Hippocampal formation (tissue), 2 donors: ENCODE measurements at places on chromosomes 2 and 18.

- no peak for DNase-seq
Measured at GRCh38 chr18:53234610-53235009, 894.6 kb downstream of the DCC start.

DNA sequence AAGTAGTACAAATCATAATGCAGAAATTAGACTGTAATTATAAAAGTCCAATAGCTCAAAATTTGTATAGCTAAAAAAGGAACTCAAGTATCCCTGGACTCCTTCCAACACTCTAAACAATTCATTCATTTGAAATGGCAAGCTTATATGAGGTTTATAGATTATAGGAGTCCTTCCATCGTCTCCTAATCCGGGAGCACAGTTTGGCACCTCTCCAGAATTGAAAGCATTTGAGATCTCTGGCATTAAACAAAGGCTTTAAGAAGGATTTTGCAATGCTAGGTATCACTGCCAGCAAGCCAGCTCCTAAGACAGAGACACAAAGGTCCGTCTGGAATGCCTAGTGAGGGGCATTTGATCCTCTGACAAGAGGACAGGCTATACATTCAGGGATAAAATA, 90.9 kb downstream of the ACVR1 start:
- DNase-seq = no peak

DNA sequence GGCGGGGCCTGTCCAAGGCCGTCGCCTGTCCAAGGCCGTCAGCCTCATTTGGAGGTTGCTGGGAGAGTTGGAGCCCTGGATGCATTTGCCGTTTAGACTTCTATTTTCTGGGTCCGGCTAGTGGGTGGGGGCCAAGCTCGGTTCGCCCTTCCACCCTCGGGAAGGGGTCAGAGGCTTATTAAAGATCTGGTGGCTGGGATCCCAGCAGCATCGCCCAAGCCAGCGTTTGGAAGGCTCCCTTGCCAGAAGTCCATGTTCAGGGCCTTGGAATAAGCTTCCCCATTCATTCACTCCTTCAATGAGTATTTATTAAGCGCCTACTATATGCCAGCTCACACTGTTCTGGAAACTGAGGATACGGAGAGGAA, 516 bp upstream of the DOCK10 start:
- DNase-seq = no peak

DNA sequence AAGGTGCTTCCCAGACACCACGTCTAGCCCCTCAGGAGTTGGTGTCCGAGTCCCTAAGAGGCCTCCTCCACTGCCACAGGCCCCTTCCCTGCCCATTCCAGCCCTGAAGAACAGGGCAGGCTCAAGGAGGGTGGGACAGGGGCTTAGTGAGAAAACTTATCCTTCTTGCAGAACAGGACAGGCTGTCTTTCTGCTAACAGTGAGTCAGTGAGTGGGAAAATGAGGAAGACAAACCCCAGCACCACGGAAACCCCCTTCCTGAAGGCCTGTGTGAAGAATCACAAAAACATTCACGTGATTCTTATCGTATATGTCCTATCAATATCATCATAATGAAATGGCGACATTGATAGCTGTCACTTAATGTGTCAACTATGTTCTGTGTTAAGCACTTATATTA, 9.8 kb downstream of the FZD7 start:
- DNase-seq = no peak

- DNase-seq = no peak
Measured at GRCh38 chr2:18500333-18500732, 60.1 kb downstream of the RDH14 start.

DNA sequence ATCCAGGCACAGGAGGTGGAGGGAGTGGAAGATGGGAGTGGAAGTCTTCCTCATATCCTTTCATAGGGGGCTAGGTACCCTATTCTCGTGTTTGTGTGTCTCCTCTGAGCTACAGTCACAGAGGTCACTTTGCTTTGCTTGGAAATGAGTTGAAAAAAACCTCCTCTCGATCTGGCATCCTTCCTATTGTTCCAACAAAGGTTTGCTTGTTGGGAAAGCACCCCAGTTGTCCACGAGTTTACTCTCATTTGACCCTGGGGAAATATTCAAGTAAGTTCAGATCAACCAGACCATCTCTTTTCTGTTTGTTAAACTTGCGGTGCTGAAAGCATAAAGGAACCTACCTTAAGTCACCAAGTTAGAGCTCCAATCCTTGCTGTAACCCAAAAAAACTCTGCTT, 59.3 kb downstream of the ARHGEF33 start:
- DNase-seq = no peak

DNA sequence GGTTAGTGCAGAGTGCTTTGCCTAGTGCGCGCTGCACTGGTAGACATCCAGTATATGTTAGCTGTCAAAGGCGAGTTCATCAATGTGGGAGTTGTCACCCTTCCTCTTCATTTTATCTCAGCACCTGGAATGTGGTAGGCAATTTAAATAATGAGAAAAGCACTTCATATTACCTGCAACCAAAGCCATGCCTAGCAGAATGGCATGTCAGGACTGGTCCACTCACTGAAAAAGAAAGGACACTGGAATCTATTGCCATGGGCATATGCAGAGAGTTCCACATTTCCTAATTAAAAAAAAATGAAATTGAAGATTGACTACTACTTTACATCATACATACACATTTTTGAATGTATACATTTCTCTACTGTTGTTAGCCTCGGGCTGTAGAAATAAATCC, 139.6 kb downstream of the PAX3 start:
- DNase-seq = no peak

GRCh38 chr18:59704146-59704545, 6.9 kb upstream of the CCBE1 start:
- no peak for DNase-seq

GRCh38 chr18:62242955-62243354, 55.9 kb downstream of the RELCH start:
- no peak for DNase-seq

- no peak for DNase-seq
Measured at GRCh38 chr2:105933906-105934305, 189.2 kb downstream of the NCK2 start.

DNA sequence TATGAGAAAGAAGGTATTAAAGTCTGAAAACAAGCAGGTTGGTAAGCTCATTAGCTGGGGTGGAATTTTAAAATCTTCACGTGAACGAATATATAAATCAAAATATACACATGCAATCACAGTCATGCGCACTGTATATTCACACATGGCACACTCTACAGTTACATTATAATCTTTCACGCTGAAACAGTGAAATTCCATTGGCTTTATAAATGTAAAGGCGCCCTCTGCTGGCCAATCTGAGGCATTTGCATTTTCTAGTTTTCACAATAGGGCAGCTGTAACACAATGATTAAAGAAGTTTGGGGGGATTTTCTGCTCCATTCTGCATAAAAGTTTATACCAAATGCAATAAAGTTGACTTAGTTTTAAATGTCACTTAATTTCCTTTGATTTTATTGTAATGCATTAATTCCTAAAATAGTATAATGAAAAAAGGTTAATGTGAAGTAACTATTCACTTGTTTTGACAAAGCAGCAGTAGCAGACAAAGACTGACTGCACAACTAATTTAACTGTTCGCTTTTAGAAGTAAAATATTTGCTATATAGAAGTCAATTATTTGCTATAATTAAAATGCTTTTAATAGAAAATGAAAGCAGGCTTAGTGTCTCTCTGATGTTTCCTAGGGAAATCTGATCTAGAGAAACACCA, 17.2 kb downstream of the IFIH1 start:
- peak; percentile 78 for DNase-seq

DNA sequence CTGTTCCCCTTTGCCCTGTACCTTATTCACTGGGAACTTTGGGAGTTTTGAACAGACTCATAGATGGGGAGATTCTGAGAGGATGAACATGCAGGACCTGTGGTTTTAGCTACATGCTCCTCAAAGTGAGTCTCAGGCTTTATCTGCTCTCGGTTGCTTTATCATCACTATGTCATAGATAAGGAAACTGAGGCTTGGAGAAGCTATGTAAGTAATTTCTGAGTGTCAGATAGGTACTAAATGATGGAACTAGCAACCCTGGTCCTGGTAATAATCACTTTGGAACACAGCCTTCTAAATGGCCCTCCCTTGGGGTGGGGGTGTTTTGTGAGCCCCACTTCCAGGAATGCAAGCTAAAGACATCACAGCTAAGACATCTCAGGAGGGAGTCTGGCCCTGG, 186.2 kb upstream of the MEX3C start:
- DNase-seq = no peak

GRCh38 chr2:233265899-233266431, 14.5 kb downstream of the ATG16L1 start:
- no peak for DNase-seq

DNA sequence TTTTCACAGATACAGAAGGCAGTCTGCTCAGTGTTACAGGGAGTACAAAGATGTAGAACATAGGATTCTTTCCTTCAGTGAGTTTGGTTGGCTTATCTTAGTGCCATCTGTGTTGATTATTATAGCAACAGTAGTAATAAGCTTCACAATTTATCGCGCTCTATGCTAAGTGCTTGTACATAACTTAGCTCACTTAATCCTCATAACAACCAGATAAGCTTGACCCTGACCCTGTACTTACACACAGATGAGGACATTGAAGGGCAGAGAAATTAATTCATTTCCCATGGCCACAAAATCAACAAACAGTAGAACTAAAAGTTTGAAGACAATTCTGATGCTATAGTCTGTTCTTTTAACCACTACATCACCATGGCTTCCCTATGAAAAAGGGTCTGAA, 121.8 kb downstream of the SPHKAP start:
- DNase-seq = peak; percentile 57

DNA sequence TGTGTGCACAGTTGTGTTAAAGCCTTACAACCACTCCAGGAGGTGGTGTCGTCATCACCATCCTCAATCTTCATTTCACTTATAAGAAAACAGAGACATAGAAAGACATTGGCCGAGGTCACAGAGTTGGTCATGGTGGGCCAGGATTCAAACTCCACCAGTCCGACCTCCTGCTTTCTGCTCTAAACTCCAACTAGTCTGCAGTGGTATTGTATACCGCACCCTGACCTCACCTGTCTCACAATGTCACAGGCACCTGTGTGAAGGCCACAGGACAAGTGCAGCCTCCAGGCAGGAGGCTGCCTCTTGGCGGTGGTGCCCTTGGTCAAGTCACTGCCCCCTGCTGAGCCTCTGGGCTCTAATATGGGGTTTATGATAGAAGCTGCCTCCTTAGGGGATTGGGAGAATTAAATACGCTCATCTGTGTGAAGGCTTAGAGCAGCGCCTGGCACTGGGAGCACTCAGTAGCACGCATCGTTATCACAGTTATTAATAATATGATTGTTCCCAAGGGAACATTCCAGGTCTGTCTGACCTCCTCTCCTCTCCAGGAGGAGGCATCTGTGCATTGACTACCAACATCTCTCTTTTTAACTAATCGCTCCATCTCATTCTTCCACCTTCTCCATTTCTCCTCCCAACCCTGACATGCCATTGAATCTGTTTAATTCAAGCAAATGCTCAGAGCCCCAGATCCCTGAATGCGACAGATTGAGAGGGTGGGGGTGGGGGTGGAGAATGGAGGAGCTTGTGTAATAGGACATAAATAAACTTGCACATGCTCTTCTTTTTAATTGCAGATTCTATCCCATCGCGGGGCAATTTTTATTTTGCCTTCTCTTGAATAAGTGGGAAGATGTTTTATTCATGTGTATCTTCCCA, 112.7 kb downstream of the MCFD2 start:
- DNase-seq = no peak

DNA sequence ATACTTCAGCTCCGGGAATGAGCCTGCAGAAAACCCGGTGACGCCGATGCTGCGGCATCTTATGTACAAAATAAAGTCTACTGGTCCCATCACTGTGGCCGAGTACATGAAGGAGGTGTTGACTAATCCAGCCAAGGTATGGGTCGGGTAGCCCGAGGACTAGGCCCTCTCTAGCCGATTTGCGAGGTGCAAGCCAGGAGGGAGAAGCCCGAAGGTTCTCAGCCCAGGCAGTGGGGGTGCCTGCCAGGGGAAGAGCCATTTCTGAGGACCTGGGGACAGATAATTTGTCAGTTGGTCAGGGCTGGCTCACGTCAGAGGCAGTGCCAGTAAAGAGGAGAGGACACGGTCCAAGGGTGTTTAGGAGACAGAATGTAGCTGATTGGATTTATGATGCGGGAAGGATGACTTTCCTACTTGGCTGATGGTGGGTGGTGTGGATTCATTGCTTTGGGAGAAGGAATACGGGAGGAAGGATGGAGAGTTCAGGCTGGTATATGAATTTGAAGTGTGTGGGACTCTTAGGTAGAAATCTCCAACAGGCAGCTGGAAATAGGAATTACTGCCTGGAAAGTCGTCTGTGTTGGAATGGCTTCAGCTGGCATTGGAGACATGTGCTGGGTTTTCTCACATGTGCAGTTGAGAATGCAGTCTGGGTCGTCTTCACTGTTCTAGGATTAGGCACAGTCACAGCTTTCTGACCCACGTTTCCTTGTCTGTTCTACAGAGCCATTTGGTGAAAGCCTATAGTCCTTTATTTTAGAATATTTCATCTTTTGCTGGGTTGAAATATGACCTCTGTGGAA, 874 bp downstream of the NDUFAF7 start:
- no peak for DNase-seq

DNA sequence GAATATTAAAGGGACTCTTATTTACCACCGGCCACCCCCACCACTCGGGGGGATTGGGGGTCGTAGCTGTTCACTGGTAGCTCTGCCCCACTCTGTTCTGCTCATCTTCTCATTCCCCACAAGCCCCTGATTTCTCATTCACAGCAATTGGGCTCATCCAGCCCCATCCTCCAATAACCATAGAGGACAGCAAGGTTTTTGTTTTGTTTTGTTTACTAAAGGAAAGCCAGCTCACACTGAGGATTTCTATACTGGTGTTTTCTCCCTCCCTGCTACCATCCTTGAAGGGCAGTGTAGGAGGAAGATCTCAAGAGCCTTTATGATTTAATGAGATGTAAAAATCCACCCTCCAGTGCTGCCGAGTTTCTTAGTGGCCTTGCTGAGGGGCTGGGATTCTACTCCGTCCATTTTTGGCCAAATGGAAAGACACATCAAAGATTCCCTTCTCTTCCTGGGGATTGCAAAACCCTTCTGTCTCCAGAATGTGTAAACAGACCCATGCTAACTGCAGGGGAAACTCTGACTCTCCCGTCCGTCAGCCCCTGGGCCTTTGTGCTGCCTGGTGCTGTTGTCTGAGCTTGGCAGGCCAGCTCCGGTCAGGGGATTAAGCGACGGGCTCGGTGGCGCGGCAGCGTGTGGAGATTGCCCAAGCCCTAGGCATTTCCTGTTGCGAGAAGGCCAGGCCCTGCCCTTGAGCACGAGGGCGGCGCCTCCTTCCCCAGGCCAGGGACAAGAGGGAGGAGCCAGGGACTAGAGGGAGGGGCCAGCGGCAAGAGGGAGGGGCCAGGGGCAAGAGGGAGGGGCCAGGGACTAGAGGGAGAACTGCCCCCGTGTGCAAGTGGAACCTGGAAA, 165.0 kb downstream of the ANTXR1 start:
- peak; percentile 37 for DNase-seq
